H54 (cell line): ENCODE measurements at places on chromosomes 11 and 22.

GRCh38 chr11:18721561-18722292, 4.3 kb downstream of the IGSF22 start:
- DNase-seq: peak; percentile 63

DNA sequence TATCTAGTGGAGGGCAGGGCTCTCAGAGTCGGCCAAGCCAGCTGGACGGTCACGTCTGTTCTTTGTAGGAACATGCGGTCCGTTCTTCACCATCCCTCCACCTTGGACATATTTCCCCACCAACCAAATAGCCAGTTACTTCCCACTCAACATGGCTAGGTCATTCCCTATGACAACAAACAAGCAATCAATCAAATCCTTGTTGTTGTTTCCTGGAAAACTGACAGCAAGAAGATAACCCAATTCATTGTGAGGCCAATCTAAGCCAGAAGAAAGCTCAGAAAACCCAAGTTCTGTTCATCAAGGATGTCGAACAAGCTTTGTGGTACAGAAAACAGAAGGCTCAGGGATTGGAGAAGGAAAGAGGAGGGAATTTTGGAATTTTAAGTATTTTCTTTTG, 10.9 kb downstream of the PLAAT5 start:
- DNase-seq: no peak

DNA sequence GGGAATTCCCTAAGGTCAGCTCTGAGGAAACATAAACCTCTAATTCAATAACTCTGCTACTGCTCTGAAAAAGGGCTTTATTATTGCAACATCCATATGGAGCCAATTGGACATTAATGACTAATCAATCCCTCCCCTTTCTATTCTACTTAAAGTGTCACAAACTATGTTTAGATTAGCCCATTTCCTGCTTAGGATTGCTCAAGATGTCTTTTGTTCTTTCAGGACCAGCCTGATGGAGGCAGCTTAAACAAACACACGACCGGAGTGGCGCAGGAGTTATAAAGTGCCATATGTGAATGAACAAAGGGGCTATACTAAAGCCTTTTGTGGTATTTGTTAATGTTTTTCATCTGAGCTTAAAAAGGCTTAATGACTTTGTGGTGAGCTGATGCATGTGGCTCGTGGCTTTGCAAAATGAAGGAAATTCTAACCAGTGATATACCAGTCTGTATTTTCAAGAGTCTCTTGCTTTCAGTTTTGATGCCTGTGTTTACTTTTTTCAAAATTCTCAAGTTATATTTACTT, 354.4 kb downstream of the SOX6 start:
- DNase-seq: no peak

- DNase-seq: no peak
These were observed 229.3 kb downstream of the BRD1 start for GRCh38 chr22:49598338-49598737.

DNA sequence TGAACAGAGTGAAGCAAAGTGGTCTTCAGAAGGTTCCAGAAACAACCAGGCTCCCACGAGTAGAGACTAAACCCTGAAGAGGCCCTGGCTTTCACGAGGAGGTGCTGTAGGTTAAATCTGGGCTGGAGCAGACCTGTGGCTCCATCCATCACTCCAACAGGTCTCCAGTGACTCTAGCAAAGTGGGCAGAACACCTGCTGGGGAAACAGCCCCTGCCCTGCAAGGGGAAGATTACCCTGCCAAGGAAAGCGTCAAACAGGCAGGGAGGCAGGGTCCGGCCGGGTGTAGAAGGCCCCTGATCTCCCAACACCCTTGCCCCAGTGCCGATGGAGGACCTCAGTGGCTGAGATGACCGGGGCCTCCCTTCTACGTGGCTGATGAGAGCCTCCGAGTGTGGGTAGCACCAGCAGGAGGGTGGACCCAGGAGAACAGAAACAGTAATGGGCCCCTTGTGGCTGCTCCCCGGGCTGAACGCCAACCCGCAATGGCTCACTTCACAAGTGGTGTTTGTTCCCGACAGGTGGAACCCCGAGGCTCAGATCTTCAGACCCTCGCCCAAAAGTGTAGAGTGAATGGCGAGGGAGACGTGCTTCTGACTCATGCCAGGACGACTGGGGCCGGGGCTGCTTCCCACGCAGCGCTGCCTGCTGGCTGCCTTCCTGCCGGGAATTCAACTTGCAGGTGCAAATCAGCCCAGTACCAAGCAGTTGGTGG, 112.0 kb downstream of the SHANK2 start:
- no peak for DNase-seq
